ENCODE measurements at places on chromosomes 2 and 18.

- DNase-seq = no peak
Measured at GRCh38 chr2:240965296-240965904, 33.0 kb upstream of the SNED1 start.

- no peak for DNase-seq
Measured at GRCh38 chr2:20015482-20016083, 3.1 kb upstream of the MATN3 start.

GRCh38 chr2:144654523-144654922, 134.6 kb upstream of the ZEB2 start:
- DNase-seq = no peak

- peak; percentile 73 for DNase-seq
Measured at GRCh38 chr2:238263204-238264071, 23.6 kb upstream of the HES6 start.

GRCh38 chr2:166013878-166014277, 60.3 kb upstream of the TTC21B start:
- DNase-seq = no peak

DNA sequence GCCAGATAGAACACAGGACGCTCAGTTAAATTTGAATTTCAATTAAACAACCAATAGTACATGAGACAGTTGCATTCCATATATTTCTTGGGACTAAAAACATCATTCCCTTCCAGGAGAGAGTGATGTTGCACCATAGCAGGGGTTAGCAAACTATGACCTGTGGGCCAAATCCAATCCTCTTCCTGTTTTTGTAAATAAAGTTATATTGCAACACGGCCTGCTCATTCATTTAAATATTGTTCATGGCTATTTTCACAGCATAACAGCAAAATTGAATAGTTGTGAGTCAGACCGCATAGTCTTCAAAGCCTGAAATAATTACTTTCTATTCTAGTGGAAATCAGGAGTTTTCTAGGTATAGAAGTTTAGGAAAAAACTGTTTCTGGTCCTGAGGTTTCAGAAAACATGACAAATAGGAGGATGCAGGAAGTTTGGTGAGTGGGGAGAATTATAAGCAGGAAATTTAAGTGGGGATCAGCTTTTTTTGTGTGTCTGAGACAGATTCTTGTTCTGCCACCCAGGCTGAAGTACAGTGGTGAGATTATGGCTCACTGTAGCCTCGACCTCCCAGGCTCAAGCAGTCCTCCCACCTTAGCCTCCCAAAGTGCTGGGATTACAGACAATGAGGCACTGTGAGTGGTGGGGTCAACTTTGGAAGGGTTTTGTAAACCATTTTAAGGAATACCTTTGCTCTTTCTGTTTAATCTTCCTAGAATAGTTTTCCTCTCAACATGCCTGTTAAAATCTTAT, 131.5 kb downstream of the SOCS6 start:
- no peak for DNase-seq

- DNase-seq = no peak
Measured at GRCh38 chr18:24919181-24919797, 432.7 kb downstream of the ZNF521 start.
